Right renal cortex interstitium (tissue), 3 donors: ENCODE measurements at places on chromosomes 1 and 21.

DNA sequence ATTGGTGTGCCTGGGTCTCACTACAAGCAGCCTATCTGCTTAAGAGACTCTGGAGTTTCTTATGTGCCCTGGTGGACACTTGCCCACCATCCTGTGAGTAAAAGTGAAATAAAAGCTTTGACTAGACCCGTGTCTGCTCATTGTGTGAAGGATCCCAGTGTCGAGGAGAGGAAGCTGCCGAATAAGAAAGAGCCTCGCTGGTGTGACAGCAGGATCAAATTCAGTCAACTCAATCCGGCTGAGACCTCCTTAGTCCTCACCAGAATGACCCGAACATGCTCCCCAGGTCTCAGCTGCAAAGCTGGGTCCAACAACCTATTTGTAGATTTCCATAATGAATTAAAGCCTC lies 14.8 kb downstream of the CD2 start:
- no peak for DNase-seq

DNA sequence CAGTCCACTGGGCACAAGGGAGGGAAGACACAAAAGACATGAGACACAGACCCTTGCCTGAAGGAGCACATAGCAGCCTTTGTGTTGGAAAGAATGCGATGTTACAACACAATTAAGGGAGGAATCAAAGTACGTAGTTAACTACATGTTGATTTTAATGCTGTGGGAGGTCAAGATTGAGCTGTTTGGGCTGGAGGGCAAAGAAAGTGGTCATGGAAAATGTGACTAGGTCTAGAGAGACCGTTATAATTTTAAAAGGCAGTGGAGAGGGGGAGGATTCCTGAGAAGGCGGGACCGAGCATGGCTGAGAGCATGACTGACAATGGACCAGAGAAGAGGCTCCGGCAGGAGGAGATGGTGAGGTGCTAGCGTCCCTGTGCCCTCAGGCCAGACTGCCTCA lies 111.8 kb upstream of the ATP1A1 start:
- no peak for DNase-seq

DNA sequence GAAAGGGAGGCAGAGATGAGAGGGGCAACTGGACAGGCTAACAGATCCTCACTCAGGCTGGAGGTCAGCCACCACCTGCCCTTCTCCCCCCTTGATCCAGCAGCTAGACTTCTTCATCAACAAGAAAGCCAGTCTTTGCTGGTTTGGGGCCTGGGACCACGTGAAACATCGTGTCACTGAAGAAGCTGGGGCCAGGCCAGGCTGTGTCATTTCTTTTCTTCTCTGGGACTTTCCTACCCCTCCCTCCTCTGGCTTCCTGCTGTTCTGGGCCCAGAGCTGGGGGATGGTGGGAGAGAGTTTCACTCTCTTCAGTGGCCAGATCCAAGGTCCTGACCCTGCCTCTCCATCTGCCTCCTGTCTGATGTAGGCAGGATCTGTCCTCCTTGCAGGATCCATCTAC lies 18.1 kb upstream of the SLC26A9 start:
- no peak for DNase-seq

DNA sequence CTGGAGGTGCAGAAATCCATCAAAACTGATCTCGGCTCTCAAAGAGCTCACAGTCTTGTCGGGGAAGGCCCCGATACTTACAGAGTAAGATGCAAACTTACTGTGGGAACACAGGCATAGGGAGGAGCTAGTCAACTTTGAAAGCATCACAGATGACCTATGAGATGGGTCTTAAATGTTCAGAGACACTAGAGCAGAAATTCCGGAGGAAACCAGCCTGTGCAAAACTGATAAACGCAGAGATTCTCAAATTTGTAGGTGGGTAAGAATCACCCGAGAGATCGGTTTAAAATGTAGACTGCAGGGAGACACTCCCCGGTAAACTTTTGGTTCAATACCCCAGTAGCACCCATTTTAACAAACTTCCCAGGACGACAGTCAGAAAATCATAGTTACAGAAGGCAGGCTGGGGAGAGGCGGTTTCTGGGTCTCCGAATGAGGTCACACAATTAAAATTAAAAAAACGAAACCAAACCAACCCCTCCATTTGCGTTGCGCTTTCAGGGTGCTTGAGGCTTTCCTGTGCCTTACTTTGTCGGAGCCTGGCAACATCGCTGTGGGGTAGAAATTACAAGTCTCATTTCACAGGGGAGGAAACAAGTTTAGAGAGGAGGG lies 755 bp upstream of the THRAP3 start:
- peak; percentile 52 for DNase-seq

DNA sequence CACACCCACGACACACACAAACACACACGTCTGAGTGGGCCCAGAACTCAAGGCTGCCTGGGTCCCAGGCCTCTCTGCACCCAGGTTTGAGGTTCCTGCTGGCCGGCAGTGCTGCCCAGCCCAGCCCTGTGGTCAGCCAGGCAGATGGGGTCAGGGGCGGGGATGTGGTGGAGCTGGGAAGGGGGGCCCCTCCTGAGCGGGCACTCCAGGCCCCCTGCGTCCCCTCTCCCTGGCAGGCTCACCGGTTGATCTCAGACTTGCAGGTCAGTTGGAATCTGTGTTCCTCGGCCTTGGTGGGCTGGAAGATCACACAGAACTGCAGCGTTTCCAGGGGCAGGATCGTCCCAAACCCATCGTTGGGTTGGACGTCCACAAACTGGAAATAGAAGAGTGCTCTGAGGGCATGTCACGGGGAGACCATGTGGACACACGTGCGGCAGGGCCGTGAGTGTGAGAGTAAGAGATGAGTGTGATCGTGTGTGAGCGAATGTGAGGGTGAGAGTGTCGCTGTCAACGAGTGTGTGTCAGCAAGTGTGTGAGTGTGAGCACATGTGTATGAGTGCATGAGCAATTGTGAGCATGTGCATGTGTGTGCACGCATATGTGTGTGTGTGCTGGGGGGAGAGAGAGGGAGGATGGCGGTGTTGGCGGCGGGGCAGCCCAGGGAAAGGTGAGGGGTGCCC lies 19.7 kb upstream of the TMEM52 start:
- no peak for DNase-seq

DNA sequence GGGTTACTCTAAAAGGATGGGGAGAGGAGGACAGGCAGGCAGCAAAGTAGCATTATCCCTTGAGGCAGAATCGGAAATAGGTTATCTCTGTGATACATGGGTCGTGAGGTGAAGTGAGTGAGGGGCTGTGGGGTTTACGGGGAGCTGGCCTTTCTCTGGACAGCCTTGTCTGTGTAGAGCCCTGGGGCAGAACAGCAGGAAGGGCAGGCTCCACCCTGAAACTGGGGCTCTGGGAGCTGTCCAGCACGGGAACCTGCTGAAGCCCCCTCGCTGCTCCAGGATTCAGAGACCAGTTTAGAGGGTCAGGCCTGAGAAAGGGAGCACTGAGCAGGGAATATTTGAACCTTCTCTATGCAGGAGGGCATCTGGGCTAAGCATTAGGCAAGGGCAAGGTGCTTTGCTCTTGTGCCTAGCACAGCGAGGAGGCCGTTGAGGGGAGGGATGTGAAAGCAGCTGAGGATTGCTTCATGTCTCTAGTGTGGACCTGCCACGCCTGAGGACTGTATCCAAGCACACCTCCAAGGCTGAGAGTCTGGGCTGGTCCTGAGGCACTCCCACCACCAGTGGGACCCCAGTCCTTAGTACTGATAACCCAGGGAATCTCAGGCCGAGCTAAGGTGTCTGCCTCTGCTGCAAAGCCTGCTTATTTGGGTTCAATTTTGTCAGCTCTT lies 55.8 kb downstream of the NAV1 start:
- no peak for DNase-seq

DNA sequence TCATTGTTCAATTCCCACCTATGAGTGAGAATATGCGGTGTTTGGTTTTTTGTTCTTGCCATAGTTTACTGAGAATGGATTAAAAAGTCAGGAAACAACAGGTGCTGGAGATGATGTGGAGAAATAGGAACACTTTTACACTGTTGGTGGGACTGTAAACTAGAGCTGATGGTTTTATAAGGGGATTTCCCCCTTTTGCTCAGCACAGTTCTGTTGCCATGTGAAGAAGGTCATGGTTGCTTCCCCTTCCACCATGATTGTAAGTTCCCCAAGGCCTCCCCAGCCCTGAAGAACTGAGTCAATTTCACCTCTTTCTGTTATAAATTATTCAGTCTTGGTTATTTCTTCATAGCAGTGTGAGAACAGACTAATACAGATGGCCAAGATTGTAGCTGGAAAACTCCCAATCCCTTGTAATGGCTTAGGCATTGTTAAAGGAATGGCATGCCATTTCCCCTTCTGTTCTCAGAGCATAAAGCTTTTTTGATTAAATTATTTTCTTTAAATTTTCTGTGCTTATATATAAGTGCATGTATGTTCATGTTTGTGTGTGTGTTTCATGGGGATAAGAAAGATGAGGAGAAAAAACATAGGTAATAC lies 144.8 kb downstream of the BACH1 start:
- no peak for DNase-seq

DNA sequence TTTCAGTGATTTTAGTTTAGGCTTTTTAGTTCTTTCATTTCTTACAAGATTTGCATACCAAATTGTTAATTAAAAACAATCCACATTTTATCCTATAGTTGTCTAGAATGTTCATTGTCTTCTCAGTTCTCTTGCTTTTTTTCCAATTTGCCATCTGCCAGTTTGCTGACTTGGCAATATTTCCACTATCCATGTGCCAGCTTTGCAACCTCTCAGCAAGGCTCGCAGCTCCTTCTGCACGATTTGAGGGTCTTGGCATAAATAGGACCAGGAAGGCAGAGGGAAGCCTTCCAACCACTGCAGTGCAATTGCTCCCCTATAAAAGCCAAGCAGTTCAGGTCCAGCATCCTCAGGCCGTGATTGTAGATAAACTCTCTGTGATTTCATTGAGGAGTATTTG lies 306.8 kb upstream of the FMN2 start:
- no peak for DNase-seq

DNA sequence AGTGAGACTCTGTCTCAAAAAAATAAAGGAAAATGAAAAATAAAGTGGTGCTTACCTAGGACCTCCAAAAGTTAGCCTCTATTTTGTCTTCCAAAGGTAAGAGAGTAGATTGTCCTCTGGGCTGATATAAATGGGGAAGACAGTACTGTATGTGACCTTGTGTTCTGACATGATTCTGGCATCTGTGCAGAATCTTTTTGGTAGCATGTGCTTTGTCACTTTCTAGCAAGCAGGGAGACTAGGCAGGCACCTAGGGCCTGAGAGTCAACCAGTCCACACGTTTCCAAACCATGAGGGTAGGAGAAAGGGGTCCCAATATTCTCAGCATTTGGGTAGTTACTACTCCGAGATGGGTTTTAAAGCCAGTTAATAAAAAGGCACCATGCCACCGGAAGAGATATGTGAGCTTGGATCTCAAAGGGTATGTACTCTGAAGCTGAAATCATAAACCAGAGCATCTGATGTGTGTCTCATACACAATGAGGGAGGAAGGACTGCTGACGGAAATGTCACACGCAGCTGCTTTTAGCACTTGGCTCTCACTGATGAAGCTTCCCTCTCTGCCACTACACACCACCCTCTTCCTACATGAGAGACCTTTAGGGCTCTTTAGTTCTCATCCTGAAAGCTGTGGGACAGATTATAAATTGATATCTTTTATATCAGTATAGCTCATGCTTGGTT lies 27.0 kb upstream of the SLC16A1 start:
- no peak for DNase-seq

DNA sequence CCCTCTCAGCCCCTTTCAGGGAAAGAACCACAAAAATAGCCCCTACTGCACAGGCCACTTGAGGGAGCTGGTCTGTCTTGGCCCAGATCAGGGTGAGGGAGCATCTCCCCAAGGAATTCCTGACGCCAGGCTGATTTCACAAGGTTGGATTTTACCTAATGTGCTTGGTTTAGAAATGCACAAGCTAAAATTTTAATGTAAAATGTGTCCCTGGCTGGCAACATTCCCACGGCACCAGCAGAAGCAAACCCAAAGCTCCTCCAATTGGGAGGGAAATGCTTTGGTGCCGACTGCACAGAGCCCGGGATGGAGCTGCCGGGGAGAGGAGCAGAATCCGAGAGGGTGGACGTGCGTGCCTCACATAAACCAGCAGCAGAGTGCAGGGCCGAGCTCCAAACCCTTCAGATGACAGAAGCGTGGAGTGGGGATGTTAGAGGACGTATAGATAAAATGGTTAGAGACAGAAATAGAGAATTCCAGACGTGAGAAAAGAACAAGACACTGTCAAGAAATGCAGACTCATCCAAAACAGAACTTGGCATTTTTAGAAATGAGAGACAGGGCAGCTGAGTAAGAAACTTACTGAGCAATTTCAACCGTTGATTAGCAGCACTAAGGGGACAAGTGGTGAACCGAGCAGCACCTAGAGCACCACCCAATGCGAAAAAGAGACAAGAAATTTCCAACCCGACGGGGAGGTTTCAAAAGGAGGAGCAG lies 41.6 kb upstream of the TMEM52 start:
- no peak for DNase-seq

DNA sequence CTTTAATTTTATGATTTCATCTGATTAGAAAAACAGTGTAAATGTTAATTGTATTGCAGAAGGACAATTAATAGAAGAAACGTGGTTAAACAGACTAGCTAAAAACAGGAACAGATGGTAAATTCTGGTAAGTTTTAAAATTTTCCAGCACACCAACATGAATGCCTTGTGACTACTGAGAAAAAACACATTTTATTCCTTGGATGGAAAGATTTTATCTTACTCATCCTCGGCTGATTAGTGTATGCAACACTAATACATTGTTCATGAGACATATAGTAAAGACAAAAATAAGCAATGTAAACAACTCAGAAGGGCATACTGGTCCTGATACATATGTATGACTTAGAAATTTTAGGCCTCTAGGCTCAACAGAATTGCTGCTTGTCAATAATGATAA lies 4.9 kb upstream of the AK5 start:
- DNase-seq: no peak

DNA sequence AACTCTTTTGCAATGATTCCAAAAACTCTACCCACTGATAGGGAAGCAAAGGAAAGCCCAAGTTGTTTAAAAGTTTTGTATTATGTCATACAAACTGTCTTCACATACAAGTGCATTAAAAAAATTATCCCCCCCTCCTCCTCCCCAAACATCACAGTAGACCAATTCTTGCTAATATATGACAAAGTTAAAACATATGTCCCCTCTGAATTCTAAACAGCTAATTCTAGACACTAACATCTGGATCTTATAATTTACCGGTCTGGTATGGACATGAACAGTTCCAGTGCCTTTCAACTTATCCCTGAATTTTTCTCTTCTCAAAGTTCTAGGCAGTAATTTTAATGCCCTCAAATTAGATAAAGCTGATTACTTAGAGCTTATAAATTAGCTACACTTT lies 13.4 kb downstream of the RIT1 start:
- DNase-seq: no peak

DNA sequence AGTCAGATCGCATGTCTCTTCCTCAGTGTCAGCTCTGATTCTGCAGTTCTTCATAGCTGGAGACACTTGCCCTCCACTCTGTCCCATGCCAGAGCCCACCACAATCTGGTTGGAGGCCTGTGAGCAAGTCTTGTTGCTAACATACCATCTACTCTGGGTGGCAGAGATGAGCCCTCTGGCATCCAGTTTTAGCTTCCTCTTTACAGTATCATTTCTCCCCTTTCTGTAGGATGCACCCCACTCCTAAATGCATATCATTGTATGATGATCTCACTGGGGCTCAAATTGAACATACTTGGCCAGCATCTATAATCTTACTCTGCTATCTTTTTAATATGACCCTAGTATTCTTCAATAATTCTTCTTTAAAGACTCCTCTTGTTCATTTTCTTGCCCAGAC lies 16.9 kb downstream of the PCNX2 start:
- no peak for DNase-seq
